ENCODE measurements at places on chromosomes 4 and X. TPM values are rescaled to one million over a fixed set of nuclear protein-coding genes. Genes with fewer than 3 reads are reported as not detected.

DNA sequence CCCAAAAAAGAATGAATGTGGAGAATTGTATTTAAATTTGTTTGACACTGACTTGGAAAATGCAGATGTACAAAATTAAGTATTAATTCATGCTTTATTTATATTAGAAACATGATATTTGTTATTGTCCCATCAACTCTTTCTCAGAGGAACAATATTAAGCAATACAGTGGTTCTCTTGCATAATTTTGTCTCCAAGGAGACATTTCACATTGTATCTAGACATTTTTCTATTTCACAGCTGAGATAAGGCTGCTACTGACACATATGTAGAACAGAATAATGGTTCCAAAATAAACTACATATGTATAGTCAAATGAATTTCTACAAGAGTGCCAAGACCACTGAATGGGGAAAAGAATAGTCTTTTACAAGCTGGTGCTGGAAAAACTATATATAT lies 427.9 kb upstream of the SPANXN1 start:
- DNase-seq, result no peak

DNA sequence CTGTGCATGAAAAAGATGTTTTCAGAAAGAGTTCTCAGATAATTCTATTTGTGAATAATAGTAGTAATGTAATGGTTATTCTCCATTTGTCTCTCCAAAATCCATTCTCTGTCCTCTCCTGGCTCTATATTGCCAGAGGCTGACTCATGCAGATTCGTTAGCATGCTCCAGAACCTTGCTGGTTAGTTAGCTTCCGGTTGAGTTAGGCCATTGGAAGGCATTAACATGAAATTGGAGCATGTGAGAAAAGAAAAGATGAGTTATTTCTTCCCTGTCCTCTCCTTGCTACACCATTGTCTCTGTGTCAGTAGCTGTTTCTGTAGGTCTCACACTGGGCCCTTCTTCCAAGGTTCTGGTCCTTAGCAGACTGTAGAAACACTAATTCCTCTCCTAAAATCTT lies 23.5 kb upstream of the PRDM8 start:
- DNase-seq, result peak; percentile 51

The ARHGAP6 gene
- polyA plus RNA-seq, result 8.5 TPM

DNA sequence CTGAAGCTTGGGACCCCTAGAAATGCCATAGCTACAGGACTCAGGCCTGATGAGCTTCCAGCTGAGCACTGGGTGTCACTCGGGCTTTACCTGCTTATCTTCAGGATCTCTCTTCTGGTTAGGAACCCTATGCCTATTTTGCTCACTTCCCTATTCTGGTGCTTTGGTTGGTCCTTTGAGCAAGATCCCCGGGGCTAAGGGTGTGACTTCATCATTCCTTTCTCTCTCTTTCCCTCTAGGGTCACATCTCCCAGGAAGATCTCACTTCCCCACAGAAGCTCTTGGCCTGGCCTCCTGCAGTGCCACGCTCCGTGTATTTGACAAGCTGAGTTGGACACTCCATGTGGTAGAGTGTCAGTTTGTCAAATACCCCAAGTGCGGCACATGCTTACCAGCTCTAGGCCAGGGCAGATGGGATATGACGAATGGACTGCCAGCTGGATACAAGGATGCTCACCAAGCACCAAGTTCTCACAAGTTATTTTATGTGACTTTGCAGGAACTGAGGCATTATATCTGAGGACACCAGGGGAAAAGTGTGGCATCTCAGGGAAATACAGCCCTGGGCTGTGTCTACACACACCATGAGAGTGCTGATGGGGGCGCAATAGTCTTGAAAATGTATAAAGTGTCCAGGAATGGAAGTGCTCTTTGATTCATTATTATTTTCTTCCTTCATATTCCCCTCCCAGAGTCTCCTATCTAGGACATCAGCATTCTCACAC lies 21.1 kb downstream of the VSIG4 start:
- DNase-seq, result no peak

- DNase-seq, result no peak
Observed at GRCh38 chrX:107571296-107571998, 56.9 kb upstream of the PRPS1 start.

GRCh38 chr4:123503698-123504363 lies 107.2 kb downstream of the SPRY1 start:
- DNase-seq, result peak; percentile 50

The TRIM2 gene
- 21.1 TPM for polyA plus RNA-seq

The TMEM164 gene
- polyA plus RNA-seq, result 21.6 TPM

The SPARCL1 gene
- polyA plus RNA-seq, result 221 TPM

GRCh38 chrX:11244636-11245035 lies 48.6 kb upstream of the AMELX start:
- peak; percentile 87 for DNase-seq

DNA sequence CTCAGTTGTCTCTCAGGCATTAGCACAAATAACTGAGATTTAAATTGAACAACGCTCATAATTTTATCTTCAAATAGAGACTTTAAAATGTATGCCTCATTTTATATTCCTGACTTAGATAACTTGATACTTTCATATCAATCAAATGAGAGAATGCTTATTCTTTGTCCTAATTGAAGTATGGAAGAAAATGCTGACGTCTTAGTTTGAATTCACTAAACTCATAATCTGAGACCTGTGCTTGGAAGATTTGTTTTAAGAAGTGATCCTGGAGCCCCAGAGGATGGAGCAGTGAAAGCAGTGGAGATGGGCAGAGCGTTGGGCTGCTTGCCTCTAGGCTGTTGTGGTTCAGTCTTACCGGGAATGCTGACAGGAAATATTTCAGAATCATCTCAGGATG lies 76.1 kb downstream of the ZNF518B start:
- no peak for DNase-seq

The LANCL3 gene
- 0.35 TPM for polyA plus RNA-seq

DNA sequence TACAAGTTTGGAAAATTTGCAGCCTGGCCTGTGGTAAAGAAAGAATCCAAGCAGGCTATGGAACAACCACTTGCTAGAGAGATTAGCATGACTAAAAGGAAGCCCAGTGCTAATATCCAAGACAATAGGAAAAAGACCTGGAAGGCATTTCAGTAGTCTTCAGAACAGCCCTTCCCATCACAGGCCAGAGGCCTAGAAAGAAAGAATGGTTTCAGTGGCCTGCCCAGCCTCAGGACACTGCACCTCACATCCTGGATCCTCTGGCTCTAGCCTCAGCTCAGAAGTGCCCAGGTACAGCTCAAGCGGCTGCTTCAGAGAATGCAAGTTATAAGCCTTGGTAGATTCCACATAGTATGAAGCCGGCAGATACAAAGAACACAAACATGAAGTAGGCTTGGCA lies 449.8 kb upstream of the AR start:
- DNase-seq, result no peak

The SSX4B gene
- not detected for polyA plus RNA-seq

The SH3D19 gene
- 30.1 TPM for polyA plus RNA-seq

DNA sequence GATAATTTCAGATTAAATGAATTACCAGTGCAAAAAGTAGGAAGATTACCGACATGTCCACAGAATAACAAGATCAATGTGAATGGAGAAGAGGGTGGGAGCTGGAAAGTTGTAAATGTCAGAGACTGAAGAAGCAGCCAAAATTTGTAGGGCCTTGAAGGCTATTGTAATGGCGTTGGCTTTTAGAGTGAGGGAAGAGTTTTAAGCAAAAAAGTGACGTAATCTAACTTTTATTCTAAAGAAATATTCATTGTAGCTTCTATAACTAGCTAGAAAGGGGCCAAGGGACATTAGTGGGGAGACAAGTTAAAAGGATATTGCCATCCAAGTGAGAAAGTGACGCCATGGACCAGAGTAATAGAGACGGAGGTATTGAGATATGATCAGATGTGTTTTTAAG lies 63.3 kb upstream of the PCDH7 start:
- DNase-seq, result no peak

The ITIH6 gene
- 1.1 TPM for polyA plus RNA-seq

GRCh38 chrX:48971249-48972219 lies at the start of gene KCND1:
TSS of gene KCND1 (minus strand) at chrX:48971844. CDS start at chrX:48970271, 1,573 bp downstream.
- DNase-seq, result peak; percentile 50

GRCh38 chr4:5067908-5068307 lies 16.6 kb downstream of the STK32B start:
- DNase-seq, result no peak

GRCh38 chr4:54058171-54058570 lies 6.2 kb downstream of the CHIC2 start:
- DNase-seq, result no peak

The IL21 gene
- polyA plus RNA-seq, result not detected

The RBBP7 gene
- polyA plus RNA-seq, result 164 TPM

The UGT2B11 gene
- not detected for polyA plus RNA-seq

- no peak for DNase-seq
Observed at GRCh38 chr4:167787231-167787630, 305.1 kb upstream of the ANXA10 start.

The CLDN34 gene
- polyA plus RNA-seq, result not detected

The MSX1 gene
- 2.8 TPM for polyA plus RNA-seq

GRCh38 chr4:25856756-25857155 lies 6.0 kb downstream of the SEL1L3 start:
- DNase-seq, result peak; percentile 23

The TMPRSS11D gene
- polyA plus RNA-seq, result not detected

DNA sequence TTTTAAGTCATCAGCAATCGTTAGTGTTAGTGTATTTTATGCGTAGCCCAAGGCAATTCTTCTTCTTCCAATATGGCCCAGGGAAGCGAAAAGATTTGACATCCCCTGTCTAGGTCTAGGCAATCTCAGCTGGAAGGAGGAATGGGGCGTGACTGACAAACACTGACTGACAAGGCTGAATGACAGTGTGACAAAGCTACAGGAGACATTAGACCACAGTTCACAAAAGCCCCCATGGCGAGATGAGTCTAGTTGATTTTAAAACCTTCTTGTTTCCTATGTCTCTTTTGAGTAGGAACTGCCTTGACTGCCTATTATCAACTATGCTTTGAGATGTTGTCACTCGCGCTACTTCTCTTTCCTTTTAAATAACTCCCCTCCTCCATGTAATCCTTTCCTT lies 42.3 kb downstream of the QRFPR start:
- no peak for DNase-seq

DNA sequence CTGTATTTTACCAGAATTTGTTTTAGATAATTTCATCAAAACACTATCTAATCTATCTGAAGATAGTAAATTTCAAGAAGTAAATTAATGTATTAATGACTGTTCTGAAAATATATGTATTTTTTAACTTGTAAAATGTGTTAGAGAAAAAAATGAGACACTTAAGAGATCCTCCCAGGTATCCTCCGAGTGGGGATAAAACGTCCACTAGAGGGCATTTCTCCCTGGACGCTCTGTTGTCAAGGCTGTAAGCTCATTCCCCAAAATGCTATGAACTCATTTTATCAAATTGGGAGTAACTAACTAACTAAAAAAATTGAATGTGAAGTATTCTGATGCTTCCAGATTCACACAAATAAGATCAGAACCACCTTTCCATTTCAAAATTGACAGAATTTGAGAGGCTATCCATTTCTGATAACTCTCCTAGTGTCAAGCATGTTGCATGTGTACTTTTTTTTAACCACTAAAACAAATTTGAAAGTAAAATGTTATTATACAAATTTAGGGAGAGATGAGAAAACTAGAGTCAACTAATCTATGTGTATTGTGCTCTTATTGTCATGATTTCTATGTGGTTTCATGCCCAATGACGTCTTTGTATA lies 337.3 kb upstream of the HS3ST1 start:
- peak; percentile 33 for DNase-seq

DNA sequence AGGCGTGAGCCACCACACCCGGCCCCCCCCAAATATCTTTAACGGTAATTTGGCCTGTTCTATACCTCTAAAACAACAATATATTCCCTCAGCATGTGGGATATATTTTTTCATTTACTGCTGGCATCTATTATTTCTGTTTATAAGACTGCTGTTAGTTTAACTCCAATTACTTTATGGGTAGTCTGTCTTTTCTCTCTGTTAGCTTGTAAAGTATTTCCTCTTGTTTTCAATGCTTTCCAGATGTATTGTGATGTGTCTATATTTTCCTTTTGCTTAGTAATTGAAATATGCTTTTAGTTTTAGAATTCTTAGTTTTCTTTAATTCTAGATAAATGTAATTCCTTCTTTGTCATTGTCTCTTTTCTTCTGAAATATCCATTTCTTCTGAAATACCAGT lies 445.8 kb downstream of the ANKRD50 start:
- peak; percentile 87 for DNase-seq

DNA sequence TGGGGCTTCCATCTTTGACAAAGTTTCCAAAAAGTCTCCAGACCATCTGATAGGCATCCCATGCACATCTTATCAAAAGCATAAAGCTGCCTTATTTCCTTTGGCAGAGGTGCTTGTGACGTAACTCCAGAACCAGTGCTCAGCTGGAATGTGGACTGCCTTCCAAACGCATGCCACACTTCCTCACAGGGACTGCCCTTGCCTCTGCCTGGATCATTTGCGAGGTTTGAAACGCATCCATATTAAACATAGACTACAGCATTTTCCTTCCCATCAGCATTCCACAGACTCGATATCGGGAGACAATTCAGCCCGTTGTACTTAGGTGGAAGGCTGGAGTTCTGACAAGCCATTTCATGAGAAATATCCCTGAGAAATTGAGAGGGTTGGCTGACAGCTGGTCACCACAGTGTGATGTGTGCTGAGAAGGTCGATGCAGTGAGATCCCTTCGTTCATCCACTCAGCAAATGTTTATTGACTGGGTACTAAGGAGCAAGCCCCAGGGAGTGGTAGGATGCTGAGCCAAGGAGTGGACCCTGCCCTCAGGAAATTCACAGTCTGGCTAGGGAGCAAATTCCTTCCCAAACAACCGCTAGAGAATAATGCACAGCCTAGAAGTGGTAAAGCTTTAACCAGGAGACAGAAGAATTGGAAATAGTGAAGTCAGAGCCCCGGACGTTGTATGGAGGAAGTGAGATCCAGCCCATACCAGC lies 376.0 kb downstream of the BCOR start:
- no peak for DNase-seq

GRCh38 chr4:57100979-57101651 lies 9.1 kb downstream of the IGFBP7 start:
- DNase-seq, result no peak

DNA sequence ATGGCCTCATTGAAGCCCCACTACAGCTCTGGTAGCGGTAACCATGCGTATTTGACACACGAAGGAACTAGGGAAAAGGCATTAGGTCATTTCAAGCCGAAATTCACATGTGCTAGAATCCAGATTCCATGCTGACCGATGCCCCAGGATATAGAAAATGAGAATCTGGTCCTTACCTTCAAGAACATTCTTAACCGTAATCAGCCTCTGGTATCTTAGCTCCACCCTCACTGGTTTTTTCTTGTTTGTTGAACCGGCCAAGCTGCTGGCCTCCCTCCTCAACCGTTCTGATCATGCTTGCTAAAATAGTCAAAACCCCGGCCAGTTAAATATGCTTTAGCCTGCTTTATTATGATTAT lies 876 bp downstream of the HPRT1 start:
- DNase-seq, result peak; percentile 14

The IL1RAPL2 gene
- polyA plus RNA-seq, result 3.5 TPM

GRCh38 chr4:184811526-184812198 lies 14.1 kb downstream of the ACSL1 start:
- no peak for DNase-seq

Measured in muscle of leg (tissue), 16 donors.